ENCODE measurements at places on chromosomes 2 and 18. TPM values are rescaled to one million over a fixed set of nuclear protein-coding genes. Genes with fewer than 3 reads are reported as not detected.

- DNase-seq = no peak
Measured at GRCh38 chr2:191249156-191249813, 4.1 kb downstream of the MYO1B start.

- DNase-seq = peak; percentile 53
Measured at GRCh38 chr18:3451989-3452749, 2.2 kb downstream of the TGIF1 start.

DNA sequence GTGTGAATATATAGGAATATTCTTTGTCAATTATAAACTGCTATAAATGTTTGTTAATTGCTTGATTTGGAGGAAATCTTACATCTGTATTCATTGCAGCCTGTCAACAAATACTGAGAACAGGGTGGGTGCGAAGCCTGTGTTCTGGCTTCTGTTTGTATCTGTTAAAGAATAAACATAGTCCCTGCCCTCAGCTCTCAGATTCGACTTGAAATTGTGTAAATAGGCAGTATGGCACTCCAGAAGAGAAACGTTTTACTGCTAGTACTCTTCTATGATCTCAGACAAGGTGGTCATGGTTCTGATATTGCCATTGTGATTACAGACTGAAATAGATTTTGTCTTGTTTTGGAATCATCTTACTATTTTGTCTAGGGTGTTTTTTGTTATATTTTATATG, 92.1 kb downstream of the TANC1 start:
- DNase-seq = no peak

DNA sequence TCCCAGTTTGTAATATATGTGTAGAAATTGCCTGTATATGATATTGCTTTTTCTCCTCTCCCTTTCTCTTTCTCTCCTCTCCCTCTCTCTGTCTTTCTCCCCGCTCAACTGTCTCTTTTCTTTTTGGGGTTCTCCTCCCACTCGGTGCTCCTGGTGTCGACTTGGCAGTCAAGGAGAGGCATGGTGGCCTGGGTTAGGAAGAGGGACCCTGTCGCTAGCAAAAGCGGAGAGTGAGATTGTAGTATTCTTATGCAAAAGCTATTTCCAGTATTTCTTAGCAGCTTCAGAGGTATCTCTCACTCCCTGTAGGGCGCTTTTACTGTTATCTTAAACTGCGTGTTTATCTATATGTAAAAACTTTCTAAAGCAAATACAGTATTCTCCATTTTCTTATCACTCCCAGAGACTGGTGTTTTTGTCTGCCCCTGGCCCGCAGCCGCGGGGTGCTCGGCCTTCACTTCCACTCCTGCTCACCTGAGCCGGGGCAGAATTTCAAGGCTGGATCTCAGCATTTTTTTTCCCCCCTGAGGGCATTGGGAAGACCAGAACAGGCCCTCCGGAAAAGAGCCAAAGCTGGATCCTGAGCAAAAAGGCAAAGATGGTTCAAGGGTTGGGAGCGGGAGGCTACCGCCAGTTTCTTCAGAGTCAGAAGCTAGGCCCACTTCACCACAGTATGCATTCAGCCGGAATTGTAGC, 4.3 kb downstream of the SIX3 start:
- no peak for DNase-seq

DNA sequence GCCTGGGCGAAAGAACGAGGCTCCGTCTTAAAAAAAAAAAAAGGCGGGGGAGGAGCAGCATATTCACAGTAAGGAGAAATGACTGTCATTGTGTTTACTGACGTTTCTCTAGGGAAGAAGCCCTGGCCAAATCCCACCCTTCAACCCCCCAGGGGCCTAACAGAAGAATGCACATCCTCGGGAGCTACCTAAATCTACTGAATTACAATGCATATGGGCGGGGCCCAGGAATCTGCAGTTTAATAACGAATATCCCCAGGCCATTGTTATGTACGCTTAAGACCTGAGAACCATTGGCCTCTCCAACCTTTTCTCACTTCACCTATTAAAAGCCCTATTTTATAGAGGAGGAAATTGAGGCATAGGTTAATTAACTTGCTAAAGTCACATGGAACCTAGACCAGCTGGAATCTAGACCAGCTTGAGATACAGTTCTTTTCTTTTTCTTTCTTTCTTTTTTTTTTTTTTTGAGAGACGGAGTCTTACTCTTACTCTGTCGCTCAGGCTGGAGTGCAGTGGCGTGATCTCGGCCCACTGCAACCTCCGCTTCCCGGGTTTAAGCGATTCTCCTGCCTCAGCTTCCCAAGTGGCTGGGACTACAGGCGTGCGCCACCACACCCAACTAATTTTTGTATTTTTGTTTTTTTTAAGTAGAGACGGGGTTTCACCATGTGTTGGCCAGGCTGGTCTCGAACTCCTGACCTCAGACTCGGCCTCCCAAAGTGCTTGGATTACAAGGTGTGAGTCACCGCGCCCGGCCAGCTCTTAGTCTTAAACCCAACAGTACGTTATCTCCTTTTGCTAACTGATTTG, 708 bp upstream of the RIF1 start:
- no peak for DNase-seq

- no peak for DNase-seq
Measured at GRCh38 chr2:7419814-7420311, 502.7 kb downstream of the RNF144A start.

The PXDN gene
- total RNA-seq = 46.0 TPM

GRCh38 chr2:60528281-60529020, 25.0 kb downstream of the BCL11A start:
- DNase-seq = no peak

- no peak for DNase-seq
Measured at GRCh38 chr2:84940831-84941412, 30.0 kb upstream of the KCMF1 start.

The CCDC68 gene
- total RNA-seq = 5.4 TPM

DNA sequence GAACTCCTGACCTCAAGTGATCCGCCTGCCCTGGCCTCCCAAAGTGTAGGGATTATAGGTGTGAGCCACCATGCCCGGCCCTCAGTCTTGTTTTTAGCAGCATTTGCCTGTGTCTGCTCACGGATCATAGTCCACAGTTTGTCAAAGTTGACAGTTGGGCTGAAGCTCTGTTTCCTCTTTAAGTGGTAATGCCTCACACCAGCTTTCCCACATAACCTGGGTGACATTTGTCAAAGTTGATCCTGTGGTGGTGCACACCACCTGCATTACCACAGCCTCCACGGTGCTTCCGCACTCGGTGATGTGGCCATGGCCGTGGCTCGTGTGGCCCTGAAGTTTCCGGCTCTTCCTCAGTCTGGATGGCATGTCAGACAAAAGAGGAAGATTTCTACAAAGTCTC, 27.1 kb downstream of the RAB31 start:
- DNase-seq = no peak

DNA sequence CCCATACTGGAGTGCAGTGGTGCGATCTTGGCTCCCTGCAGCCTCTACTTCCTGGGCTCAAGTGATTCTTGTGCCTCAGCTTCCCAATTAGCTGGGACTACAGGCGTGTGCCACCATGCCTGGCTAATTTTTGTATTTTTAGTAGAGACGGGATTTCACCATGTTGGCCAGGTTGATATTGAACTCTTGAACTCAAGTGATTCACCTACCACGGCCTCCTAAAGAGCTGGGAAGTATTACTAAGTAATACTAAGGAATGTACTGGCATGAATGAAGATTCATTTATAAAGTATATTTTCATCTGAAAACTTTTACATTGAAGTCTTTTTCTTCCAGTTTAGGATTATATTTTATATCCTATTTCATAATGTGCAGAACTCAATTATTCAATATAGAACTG, 38.1 kb downstream of the NUP35 start:
- no peak for DNase-seq

DNA sequence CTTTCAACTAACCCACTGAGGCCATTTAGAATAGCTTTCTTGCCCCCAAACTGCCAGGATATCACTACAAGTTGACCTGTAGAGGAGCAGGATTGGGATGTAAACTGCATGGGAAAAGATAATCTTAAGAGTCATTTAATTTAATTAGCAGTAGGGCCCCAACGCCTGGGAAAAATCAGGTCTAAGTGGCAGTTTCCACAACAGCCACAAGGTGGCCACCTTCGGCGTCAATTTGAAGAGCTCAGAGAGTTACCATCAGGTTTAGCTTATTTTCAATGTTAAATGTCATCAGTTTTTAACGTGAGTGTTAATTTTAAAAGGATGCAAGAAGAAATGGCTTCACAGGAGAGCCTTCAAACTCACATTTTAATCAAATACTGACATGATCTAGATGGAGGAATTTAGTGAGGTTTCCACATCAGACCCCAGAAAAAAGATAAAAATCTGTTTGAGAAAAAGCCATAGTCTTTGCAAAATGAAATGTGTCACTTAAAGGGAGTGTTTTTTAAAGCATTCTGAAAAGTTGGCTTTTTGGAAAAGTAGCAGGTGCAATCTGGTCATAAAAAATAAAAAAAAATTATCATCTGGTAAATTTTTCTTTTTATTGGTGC, 77.3 kb upstream of the UPP2 start:
- peak; percentile 36 for DNase-seq

GRCh38 chr2:155727187-155727895, 605.2 kb downstream of the NR4A2 start:
- DNase-seq = no peak

DNA sequence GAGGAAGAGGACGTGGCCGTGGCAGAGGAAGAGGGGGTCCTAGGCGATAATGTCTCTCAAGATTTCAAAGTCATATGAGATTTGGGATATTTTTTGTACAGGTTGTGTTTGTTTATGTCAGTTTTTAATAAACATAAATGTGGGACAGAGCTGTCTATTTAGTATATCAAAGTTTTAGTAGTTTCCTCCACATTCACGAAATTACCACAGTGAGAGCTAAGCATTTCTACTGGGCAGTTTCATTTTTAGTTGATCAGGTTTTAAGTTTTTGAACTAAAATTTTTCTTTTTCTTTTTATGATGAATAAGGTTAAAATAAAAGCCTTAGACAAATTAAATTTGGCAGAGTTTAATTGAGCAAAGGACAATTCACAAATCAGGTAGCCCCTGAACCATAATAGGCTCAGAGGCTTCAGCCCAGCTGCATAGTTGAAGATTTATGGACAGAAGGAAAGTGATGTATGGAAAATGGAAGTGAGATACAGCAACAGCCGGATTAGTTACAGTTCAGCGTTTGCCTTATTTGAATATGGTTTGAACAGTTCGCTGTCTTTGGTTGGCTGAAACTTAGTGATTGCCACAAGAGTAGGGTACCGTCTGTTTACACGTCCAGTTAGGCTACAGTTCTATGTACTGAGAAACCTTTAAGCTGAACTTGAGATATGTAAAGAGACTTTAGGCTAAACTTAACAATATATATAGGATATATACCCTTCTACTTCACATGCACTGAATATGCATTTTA, 17.1 kb downstream of the SNRPD1 start:
- DNase-seq = no peak

The AOX1 gene
- 16.6 TPM for total RNA-seq

DNA sequence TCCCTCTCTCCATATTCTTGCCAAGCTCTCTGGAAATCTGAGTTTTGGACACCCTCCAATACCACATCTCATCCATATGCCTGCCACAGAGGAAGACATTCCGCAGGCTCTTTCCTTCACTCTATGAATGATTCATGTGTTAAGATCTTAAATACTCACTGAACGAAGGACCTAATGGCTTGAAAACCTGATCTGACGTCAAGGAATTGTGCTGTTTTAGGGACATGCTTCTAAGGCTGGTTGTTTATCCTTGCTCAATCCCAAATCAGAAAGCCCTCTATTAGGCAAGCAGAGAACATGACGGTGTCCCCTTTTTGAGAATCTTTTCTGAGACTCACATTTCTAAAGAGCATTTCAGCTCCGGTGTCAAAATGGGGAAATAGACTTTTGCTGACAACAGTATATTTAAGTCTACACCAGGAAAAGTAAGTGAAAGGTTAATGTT, 83.7 kb upstream of the GALNT5 start:
- no peak for DNase-seq

GRCh38 chr2:10497797-10498251, 49.7 kb upstream of the ODC1 start:
- DNase-seq = peak; percentile 74

DNA sequence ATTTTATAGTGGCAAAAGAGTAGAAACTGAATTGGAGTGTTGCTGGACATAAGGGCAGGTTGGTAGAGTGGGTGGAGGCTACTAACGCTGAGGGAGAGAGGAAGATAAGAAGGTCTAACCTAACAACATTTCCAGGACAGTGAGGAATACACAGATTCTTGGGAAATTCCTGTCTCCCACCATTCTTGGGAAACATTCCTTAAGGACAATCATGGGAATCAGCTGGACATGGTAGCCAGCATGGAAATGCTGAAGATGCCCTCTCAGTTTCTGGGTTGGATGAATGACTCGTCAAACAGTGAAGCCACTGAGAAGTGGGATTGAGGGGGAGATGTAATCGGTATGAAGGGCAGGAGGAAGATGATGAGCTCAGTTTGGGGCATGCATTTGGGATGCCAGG, 265.4 kb downstream of the AFF3 start:
- DNase-seq = no peak

The CYP26B1 gene
- total RNA-seq = 8.5 TPM

GRCh38 chr18:57841568-57841967, 38.5 kb upstream of the ATP8B1 start:
- no peak for DNase-seq

DNA sequence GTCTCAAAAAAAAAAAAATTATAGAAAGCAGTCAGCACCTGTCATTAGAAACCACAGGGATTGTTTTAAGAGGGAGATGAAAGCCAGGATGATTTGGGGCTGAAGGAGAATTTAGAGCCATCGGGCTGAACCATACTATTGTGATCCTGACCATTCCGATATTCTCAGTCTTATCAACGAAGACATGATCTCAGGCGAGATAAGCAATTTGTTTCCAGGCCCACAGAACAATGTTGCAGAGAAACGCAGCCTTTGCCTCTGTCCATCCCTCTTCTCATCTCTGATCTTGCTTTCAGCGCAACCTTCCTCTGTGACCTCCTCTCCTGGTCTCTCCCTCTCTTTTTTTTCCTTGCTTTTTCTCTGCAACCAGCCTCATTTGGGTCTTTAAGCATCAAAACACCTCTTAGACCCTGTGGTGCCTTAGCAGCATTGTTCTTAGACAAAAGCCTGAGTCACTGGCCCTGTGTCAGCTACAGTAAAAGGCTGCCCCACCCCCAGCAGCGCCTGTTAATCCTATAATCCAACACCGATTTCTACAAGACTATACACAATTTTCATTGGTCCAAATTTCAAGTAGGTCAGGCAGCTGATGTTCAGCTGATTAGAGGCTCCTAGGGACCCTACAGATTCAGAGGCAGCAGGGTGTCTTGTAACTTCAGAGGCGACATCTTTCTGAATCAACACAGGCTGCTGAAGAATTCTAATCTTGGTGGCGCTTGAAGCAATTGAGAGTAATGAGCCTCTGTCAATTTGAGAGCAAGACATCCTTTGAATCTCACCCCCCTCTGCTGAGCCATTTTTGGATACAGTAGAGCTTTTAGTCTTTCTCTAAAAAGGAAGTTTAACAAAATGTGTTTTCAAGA, 206.0 kb downstream of the NCK2 start:
- peak; percentile 26 for DNase-seq

The EFR3B gene
- 7.5 TPM for total RNA-seq

The NAT8 gene
- total RNA-seq = not detected

All from left cardiac atrium (tissue), 4 donors.